Right renal pelvis (tissue), 4 donors: ENCODE measurements at places on chromosomes 2 and 18. TPM values are rescaled to one million over a fixed set of nuclear protein-coding genes. Genes with fewer than 3 reads are reported as not detected.

Gene GAREM2
- polyA plus RNA-seq = 7.0 TPM

Gene DCDC2C
- polyA plus RNA-seq = 0.27 TPM

Gene ADRA2B
- polyA plus RNA-seq = 2.8 TPM

Gene SULT1C4
- 48.1 TPM for polyA plus RNA-seq

Gene RESP18
- polyA plus RNA-seq = not detected

Gene MRPS5
- 75.7 TPM for polyA plus RNA-seq

Gene NOL4
- polyA plus RNA-seq = 2.1 TPM

Gene NPPC
- 0.44 TPM for polyA plus RNA-seq
